ENCODE measurements at places on chromosomes 5 and 9.
A peak's percentile ranks its signal among the peaks of the same experiment; 100 is the strongest.

- peaks cover 5% of the 10 kb centered on the region for H3K4me1 ChIP-seq
- DNase-seq: no peak
- H3K27me3 ChIP-seq: peaks cover 3% of the 10 kb centered on the region
These were observed 139.3 kb upstream of the SHB start for GRCh38 chr9:38208206-38208901.

DNA sequence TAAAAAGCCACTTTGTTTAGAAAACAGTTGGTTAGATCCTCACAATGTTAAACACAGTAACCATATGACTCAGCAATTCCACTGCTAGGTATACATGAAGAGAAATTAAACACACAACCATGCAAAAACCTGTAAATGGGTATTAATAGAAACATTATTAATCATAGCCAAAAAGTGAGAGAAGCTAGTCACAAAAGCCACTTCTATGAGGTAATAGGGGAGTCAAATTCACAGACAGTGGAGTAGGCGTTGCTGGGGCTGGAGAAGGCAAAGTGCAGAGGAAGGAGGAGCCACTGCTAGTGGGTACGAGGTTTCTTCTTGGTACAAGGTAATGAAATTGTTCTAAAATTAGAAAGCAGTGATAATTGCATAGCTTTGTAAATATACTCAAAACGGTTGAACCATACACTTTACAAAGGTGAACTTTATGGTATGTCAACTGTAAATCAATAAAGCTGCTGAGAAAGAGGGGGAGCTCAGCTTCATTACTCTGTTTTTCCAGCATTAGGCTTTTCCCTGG lies 364.4 kb downstream of the GADD45G start:
- H3K4me1 ChIP-seq: no peaks in the 10 kb centered on the region
- H3K27ac ChIP-seq: no peak overlapping the region
- no peak overlapping the region for H3K4me3 ChIP-seq
- H3K27me3 ChIP-seq: no peaks in the 10 kb centered on the region
- H3K36me3 ChIP-seq: no peaks in the 10 kb centered on the region

DNA sequence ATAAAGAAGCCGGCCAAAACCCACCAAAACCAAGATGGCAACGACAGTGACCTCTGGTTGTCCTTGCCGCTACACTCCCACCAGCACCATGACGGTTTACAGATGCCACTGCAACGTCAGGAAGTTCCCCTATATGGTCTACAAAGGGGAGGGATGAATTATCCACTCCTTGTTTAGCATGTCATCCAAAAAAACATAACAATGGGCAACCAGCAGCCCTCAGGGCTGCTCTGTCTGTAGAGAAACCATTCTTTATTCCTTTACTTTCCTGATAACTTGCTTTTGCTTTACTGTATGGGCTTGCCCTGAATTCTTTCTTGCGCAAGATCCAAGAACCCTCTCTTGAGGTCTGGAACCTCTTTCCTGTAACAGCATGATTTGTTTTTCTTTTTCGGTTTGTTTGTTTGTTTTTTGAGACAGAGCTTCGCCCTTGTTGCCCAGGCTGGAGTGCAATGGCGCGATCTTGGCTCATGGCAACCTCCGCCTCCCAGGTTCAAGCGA lies 2.0 kb upstream of the UAP1L1 start:
- H3K36me3 ChIP-seq: peaks cover 10% of the 10 kb centered on the region
- no peak overlapping the region for H3K4me3 ChIP-seq

- peak overlapping the region; percentile 95 for H3K4me3 ChIP-seq
- peaks cover 45% of the 10 kb centered on the region for H3K36me3 ChIP-seq
- H3K27me3 ChIP-seq: no peaks in the 10 kb centered on the region
- no peak for DNase-seq
These were observed 515 bp downstream of the UTP15 start for GRCh38 chr5:73565969-73566547.

DNA sequence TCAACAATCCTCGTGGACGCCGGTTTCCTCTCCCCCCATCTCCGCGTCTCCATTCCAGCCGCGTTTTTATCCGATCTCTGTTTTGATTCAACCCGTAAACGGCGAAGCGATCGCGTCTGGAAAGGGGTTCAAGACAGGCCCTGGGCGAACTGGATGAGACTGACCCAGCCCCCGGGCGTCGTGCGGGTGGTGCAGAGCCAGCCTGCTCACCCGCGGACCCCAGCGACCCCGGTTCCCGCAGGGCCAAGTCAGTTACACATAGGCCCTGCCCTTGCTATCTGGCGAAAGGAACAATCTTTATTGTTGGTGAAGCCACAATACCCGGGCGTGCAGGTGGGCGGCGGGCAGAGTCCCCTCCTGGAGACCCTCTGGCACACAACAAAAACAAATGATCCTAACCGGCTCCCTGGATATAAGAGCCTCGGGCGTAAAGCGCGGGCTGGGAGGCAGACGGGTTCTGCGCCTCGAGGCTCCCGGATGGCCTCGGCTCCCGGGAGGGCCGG lies 1.8 kb downstream of the TLX3 start:
- DNase-seq: no peak
- H3K36me3 ChIP-seq: peaks cover 14% of the 10 kb centered on the region
- H3K27ac ChIP-seq: no peak overlapping the region
- H3K27me3 ChIP-seq: peaks cover 66% of the 10 kb centered on the region
- H3K4me3 ChIP-seq: peak overlapping the region; percentile 38
- peaks cover 16% of the 10 kb centered on the region for H3K4me1 ChIP-seq
